Left ventricle myocardium superior (tissue), 1 donor: ENCODE measurements at places on chromosomes 1 and 21. TPM values are rescaled to one million over a fixed set of nuclear protein-coding genes. Genes with fewer than 3 reads are reported as not detected.

PFDN2 gene
- 64.8 TPM for total RNA-seq

G0S2 gene
- total RNA-seq = 594 TPM

S100A5 gene
- not detected for total RNA-seq

LAD1 gene
- 2.2 TPM for total RNA-seq

KTI12 gene
- 3.2 TPM for total RNA-seq

SH2D5 gene
- total RNA-seq = not detected

REN gene
- not detected for total RNA-seq

F13B gene
- not detected for total RNA-seq

ZMYND12 gene
- total RNA-seq = 0.84 TPM

VHLL gene
- not detected for total RNA-seq

RIPPLY3 gene
- total RNA-seq = not detected

SELL gene
- total RNA-seq = 2.1 TPM

CD52 gene
- total RNA-seq = 6.3 TPM
